ENCODE measurements at places on chromosomes 4 and X.

DNA sequence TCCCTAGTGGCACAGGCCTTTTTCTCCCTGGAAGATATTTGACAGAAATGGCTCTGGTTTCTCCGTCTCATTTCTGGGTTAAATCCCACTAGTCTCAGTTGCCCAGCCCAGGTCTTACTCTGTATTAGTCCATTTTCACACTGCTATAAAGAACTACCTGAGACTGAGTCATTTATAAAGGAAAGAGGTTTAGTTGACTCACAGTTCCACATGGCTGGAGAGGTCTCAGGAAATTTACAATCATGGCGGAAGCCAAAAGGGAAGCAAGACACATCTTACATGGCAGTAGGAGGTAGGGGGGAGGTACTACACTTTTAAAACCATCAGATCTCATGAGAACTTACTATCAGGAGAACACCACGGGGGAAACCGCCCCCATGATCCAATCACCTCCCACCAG lies 81.9 kb downstream of the FHDC1 start:
- no peak for ATAC-seq

- ATAC-seq: peak; percentile 63
Measured at GRCh38 chr4:151227731-151228130, 49.2 kb upstream of the PRSS48 start.

DNA sequence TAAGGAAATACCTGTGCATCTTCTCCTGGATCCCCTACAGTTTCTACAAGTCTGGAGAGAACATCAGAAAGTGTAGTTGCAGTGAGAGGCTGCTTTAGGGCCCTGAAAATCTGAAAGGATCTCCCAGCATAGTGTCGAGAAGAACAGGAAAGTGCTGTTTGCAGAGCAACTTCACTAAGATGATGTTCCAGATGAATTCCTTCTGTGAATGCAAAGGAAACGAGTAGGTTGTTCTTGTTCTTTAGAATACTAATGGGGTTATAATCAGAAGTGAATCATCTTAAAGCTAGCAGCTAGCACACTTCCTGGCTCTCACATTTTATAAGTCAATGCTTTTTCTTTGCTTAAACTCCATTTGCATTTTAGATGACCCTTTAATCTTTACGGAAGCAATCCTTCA lies 53.7 kb downstream of the ZAR1 start:
- no peak for ATAC-seq

DNA sequence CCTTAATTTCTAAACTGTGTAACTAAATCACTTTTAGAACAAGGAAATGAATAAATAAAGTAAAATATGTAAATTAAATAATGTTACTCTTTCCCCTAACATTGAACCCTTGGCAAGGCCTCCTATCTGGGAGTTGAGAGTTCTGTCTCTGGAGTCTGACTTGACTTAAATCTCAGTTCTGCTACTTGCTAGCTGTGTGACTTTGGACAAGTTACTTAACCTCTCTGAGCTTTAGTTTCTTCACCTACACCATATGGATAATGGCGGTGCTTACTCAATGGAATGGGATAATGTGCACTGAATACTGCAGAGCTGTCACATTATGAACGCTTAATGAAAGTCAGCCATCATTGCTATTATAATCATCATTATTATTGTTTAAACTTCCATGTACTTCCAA lies 92.1 kb upstream of the SOD3 start:
- ATAC-seq: no peak

DNA sequence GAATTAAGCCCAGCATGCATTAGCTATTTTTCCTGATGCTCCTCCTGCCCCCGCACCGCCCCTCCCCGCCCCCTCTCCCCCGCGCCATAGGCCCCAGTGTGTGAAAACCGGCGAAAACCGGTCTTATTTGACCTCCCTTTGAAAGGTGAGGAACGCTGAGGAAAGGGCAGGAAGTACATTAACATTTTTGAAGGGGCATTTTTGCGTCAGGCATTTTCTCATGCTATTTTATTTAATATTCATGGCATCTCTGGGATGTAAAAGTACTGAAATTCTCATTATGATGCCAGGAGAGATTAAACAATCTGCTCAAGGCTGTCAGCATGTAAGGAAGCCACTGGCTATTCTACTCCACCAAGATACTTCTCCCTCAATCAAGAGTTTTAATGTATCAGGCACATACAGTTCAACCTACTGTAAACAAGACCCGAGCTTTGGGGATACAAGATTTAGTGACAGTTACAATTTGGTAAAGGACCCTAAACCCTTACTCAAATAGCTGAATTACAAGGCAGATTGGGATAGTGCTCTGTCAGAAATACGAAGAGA lies 1.2 kb upstream of the NMU start:
- ATAC-seq: no peak

GRCh38 chr4:124282301-124282898 lies 430.1 kb downstream of the ANKRD50 start:
- ATAC-seq: no peak

DNA sequence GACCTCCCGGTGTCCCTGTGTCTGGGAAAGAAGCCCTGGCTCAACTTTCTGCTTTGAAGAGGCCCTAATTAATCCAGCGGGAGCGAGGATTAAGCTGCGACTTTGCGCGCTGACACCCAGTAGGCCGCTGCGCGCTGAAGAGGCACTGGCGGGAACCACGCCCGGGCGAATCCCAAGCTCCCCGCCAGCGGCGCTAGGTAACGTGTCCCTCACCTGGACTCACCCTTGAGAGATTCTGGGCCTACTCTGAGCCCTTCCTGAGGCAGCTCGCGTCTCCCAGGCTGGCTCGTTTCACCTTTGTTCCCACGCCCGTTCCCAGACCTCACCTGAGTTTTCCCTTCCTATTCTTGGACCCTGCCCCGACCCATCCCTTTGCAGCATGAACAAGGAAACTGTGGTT lies 616 bp upstream of the KLHL34 start:
- ATAC-seq: no peak

- ATAC-seq: no peak
Measured at GRCh38 chr4:17966312-17966711, 55.2 kb downstream of the LCORL start.

- no peak for ATAC-seq
Measured at GRCh38 chr4:77120886-77121508, 36.0 kb upstream of the CCNG2 start.

GRCh38 chr4:83591056-83591455 lies 55.1 kb downstream of the GPAT3 start:
- ATAC-seq: no peak

- ATAC-seq: no peak
Measured at GRCh38 chr4:5184606-5185005, 133.3 kb downstream of the STK32B start.

DNA sequence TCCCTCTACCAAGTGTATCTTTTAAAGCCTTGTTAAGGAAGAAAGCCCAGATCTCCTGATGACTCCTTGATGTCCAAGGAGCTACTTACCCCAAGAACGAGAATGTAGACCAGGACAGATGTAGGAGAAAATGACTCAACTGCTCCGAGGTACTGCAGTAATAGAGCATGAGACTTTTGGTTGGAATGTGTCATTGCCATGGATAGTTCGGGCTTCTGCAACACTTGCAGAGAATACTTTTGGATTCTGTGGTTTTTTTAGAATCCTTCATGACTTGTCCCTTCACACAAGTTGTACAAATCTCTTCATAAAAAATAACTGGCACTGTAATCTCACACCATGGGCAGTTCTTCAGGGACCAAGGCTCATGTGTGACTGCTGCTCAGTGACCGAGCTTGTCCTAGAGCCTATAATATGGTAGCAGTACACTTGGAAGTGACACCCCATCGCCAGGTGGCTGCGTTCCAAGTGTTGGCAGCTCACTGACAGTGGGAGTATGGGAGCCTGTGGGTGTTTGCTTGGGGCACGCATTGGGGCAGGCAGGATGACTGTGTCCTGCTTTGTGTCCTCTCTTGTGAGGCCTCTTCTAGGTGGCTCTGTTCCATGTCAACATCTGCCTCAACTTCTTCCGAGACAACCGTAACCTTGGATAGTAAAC lies 87.9 kb upstream of the WDR1 start:
- no peak for ATAC-seq

GRCh38 chrX:19678941-19679340 lies 163.6 kb upstream of the MAP3K15 start:
- ATAC-seq: no peak

GRCh38 chr4:81922313-81922712 lies 450.6 kb upstream of the RASGEF1B start:
- ATAC-seq: no peak

GRCh38 chr4:118284169-118284568 lies 68.6 kb downstream of the PRSS12 start:
- ATAC-seq: no peak

DNA sequence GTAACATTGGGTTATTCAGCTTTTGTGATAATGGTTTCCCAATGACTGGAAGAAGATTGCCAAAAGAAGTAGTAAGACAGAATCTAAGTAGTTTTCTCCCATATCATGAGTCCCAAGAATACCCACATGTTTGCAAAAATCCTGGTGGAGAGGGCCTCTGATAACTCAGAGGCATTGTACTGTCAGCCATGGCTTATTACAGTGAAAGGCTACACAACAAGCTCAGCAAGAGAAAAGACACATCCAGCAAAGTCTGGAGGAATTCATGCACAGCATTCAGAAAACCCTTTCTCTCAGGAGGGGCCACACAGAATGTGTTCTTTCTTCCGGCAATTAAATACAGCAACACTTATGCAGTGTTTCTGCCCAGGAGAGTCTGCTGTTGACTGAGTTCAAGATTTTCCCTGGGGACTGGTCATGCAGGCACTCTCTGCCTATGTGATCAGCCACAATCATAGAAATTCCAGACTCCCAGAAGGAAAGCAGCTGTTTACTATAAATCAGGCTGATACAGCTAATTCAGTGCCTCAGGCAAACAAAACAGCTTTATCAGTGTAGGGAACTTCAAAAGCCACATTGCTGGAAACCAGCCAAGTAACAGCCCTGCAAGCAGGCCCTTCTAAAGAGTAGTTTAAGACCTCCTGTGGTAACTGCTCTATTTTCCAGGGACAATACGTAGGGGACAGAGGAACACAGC lies 937.1 kb downstream of the CCSER1 start:
- ATAC-seq: peak; percentile 91

DNA sequence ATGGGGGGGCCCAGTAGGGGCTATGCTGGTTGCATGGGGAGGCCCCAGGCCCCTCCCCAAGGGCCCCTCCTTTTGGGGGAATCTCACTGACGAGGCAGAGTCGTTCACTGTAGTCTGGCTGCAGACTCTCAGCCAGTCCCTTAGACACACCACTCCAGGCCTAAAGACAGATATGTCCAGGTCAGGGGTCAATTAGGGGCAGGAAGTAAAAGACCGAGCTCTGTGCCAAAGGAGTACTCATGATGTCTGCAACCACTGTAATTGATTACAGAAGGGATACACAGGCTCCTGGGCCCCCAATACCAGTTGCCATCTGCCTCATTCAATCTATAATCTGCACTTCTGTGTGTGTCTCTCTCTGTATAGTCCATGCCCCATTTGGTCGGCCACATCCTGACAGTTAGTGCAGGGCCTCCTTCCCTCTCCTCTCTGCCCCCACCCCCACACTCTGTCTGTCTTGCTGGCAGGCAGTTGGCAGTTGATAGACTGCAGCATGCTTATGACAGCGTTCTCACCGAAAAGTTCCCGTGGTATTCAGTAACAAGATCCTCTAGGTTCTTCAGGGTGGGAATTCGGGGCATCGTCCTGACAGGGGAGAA lies 1.3 kb upstream of the CXorf65 start:
- ATAC-seq: peak; percentile 53

DNA sequence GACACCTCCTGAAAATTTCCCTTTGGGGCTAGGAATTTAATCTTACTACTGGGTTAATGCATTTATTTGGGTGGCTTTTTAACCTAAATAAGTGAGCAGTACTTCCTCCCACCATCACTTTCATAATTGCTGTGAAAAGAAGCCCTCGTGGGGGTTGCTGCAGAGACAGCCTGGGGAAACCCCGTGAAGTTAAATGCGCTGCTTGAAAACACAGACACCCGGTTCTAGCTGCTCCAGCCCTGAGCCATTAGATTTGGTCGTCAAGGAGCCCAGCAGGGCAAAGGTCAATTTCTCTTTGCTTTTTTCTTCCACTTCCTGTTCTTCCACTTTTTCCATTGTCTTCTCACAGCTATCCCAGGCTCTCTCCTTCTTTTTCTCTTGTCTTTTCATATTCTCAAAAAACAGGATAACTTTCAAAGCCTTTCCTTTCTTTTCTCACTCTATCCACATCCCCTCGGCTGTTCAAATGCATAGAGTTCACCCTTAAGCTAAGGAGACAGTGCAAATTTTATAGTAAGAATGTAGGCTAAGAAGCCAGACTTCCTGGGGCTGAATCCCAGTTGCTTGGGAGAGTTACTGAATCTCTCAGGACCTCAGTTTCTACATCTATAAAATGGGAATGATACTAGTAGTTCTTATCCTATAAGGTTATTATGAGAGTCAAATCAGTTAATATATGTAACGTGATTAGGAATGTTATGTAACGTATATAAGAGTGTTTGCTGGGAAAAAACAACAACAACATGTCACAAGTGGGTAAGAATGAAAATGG lies 91.5 kb upstream of the ZNF827 start:
- ATAC-seq: no peak

DNA sequence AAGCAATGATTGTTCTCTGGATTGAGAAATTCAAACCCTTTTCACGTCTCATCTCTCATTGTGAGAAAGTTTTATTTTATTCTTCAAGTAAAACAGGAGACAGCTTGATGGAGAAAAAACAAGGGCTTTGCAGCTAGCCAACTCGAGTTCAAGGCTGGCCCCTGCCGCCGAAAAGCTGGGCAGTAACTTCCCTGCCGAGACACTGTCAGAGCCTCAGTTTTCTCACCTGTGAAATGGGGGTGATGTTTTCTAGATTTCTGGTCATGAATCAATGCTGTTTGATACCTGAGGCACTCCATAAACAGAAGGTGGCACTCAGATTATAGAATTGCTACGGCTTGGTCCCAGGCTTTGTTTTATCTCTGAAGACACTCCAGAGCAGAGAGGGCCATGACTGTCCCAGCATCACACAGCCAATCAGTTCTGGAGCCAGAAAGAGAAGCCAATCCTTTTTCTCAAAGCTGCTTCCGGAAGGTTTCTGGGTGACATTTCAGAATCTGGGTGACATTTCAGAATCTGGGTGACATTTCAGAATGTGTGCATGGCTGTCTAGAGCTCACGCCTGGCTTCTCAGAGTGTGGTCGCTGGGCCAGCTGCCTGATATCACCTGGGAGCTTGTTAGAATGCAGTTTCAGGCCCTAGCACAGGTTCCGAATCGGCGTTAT lies 33.2 kb downstream of the HMX1 start:
- ATAC-seq: no peak

GRCh38 chrX:25287521-25287920 lies 271.8 kb upstream of the ARX start:
- ATAC-seq: no peak

- no peak for ATAC-seq
Measured at GRCh38 chr4:154454710-154455109, 36.9 kb downstream of the DCHS2 start.

Measured in SK-N-SH treated with all-trans-retinoic acid at 6 μM for 48 hours (cell line).